ENCODE measurements at places on chromosomes 6 and 20. TPM values are rescaled to one million over a fixed set of nuclear protein-coding genes. Genes with fewer than 3 reads are reported as not detected.

- peak; percentile 36 for DNase-seq
These were observed 117.1 kb upstream of the ASF1A start for GRCh38 chr6:118776607-118777549.

GRCh38 chr6:25899123-25899522 is 25.1 kb upstream of the SLC17A3 start:
- DNase-seq: no peak

DNA sequence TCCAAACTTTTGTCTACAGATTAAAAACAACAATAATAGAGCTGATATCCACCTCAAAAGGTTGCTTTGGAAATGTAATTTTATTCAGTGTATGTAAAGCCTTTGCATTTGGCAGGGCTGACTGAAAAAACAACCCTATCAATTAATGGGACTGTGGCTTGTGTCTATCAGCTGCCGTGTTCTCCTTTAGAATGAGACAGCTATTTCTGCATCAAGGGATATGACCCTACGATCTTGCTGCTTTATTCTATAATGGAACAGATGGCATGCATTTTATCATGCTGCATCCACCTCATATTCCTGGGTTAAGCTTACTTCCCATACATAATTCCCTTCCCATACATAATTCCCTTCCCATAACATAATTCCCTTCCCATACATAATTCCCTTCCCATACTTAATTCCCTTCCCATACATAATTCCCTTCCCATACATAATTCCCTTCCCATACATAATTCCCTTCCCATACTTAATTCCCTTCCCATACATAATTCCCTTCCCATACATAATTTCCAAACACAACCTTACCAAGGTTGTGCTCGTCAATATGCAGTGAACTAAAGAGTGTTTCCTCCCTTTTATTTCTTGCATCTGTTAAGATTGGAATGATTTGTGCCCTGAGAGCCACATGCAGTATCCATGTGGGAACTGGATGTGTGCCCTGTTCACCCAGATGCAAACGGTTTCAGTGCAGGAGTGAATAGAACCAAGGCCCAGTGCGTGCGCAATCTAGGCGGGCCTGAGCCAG is 26.8 kb downstream of the SERPINB6 start:
- DNase-seq: no peak

GRCh38 chr6:17281497-17282481 is 628 bp downstream of the RBM24 start:
- DNase-seq: no peak

DNA sequence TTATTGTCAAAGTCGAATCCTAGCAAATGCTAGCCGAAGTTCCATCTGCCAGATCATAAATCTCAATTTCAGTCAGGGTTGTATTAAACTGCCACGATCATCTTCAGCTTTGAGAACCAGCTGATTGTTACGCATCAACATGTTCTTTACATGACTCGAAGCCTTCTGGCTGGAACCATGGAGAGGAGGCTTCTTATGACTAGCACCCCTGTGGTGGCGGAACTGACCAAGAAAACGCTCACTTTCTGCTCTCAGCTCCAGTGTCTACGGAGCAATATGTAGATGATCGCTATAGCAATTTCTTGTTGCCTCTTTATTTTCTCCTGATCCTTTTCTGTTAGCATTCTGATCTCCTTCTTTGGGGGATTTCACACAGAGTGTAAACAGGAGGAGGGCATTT is 479.4 kb upstream of the SLC35B3 start:
- DNase-seq: no peak

GRCh38 chr6:1621070-1621701 is 11.5 kb downstream of the FOXC1 start:
- no peak for DNase-seq

DNA sequence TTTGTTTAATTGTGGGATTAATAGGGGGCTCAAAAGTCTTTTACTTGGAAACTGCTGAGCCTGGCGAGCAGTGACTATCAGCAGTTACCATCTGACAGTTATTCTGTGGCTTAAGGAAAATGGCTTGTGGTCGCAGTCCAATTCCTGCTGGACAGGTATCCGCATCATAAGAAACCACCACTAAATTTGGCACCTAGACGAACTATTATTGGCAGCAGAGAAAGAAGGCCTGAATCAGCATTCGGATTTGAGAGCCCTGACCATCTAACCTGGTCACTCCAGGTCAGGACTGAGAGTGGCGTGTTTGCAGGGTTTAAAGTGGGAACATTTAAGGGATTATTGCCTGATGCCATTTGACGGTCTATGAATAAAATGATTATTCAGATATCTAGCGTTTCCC is 146.4 kb downstream of the RPS12 start:
- DNase-seq: no peak

- no peak for DNase-seq
These were observed 475.2 kb downstream of the PTPRT start for GRCh38 chr20:42714298-42715141.

GRCh38 chr20:53972179-53972578 is 98.2 kb downstream of the BCAS1 start:
- DNase-seq: no peak

- peak; percentile 63 for DNase-seq
These were observed 27.1 kb downstream of the ULBP1 start for GRCh38 chr6:149990661-149991471.

- peak; percentile 82 for DNase-seq
These were observed 13.0 kb downstream of the PIM1 start for GRCh38 chr6:37182736-37183590.

GRCh38 chr20:3190681-3191111 is 13.8 kb downstream of the DDRGK1 start:
- DNase-seq: no peak

DNA sequence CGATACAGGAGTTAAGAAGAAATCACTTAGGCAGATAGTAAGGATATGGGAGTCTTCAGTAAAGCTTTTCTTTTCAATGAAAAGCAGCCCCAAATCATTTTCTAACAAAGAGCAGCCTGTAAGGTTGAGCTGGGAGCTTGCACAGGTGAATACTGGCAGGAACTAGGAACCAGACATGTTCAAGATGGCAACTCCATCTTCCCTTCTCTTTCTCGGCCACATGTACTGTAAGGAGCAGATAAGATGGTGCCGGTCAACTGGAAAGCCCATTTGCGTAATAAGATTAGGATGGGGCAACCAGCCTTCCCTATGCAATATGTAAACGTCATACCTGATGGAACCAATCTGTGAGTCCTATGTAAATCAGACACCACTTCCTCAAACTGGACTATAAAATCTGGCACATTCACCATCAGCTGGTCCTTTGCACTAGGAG is 46.2 kb upstream of the RNGTT start:
- no peak for DNase-seq

- no peak for DNase-seq
These were observed 615.5 kb downstream of the C6orf118 start for GRCh38 chr6:164693944-164694343.

- no peak for DNase-seq
These were observed 77.6 kb downstream of the TRERF1 start for GRCh38 chr6:42374018-42374669.

- DNase-seq: peak; percentile 69
These were observed at the start of gene TGM2 for GRCh38 chr20:38165089-38165965. Gene TGM2 (minus strand): TSS chr20:38165270. CDS start chr20:38165198, 72 bp downstream.

DNA sequence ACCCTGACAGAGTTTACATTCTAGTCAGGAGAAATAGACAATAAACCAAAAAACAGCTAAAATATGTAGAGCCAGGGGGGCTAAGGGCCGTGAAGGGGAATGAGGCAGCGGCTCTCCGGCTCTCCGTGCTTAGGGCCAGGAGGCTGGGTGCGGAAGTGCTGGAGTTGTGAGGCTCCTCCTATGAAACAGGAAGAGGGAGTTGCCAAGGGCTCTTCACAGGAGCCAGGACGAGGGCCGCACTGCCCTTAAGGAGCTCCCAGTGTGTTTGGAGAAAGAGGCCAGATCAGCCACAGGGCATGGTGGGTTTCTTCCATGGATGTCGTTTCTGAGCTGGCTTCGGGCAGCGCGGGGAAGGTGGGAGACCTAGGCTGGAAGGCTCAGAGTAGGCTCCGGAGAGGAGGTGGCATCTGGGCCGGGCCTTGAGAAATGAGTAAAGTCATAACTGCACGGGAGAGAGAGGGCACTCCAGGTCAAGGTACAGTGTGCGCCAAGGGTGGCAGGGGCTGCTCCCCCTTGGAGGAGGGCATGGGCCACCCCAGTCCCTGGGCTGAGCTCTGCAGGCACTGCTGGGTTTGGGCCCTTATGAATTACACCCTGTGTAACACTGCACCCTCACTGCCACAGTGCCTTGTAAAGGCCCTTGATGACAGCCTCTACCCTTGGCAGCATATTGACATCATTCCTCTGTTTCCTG is 20.8 kb upstream of the MLN start:
- DNase-seq: no peak

GRCh38 chr6:3811191-3811590 is 38.0 kb upstream of the FAM50B start:
- no peak for DNase-seq

DNA sequence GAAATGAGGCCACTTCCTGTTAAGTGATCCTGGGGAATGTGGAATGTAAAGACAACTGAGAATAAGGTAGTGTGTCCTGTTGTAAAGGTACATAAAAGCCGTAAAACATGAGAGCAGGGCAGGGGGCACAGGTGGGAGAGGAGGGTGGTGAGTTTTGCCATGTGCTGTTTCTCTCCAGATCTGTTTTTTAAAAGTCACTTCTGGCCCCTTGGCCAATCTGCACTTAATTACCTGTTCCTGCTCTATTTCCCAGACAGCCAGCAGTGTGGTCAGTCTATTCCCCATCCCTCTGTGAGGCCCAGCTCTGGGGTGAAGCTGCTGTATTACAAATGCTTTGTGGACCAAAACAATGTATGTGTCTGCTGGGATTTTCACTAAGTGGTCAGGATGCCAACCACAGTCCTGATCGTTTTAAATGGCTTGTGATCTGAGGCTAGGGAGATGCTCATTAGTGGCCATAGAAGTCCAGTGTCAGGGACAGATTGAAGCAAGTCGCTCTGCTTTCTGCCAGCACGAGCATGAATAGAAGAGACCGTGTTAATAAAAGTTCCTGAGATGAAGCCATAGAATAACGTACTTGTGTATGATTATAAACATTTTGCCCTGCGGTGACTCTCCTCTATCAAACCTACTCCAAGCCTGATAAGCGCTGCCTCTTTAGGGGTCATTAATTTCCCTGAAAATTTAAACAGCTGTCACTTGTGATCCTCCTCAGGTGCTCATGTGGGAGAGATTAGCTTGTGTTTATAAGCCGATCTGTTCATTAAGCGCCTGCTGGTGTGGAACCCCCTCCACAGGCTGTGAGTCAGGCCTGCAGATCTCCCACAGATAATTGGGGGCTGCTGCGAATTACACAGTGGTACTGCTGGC is 111.8 kb upstream of the CENPW start:
- DNase-seq: no peak

DNA sequence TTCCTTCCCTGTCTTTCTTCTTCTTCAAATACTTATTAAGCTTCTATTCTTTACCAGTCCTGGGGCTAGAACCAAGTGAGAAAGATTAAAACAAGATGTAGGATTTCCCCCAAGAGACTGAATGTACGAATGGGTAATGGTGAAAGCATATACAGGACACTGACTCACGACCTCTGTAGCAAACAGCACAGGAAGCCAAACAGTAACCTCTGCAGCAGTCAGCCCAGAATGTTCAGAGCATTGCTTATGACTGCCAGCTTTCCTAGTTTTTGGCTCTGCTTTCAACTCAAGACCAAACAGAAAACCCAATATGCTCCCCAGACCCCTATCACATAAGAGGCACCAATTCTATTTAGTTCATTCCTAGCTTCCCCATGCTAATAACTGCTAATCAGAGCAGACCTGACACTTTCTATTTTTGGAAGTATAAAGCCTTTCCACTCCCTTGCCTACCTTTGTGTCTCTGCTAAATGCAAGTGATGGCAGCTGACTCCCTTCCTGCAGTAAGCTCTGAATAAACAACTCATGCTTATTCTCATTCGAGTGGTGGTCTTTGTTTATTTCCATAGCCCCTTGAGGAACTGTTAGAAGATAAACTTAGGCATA is 690.6 kb downstream of the EPM2A start:
- no peak for DNase-seq

DNA sequence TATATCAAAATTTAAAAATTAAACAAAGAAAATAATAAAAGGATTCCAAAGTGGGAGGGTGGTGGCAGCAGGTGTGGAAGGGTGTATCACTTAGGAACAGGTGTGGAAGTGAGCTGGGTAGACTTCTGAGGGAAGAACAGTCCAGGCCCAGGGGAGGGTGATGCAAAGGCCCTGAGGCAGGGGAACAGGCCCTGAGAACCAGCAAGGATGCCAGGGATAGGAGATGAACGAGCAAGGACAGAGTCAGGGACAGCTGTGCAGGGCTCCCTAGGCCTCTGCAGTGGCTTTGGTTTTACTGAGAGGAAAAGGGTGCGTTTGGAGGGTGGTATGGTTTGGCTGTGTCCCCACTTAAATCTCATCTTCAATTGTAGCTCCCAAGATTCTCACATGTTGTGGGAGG is 9.4 kb upstream of the RAET1E start:
- no peak for DNase-seq

DNA sequence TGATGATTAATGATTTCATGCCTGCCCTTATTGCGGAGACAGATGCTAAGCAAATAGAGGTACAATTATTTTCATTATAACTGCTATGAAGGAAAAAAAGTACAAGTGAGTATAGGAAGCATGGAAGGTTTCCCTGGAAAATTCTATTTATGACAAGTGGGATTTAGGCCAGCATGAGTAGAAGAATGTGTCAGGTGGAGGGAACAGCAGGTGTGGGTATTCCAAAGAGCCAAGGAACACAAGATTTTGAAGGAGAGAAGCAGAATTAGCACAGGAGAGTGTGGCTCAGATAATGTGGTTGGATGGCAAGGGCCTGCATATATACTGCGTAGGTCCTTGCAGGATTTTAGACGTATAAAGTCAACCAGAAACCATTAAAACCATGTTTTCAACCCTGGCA is 11.4 kb downstream of the PLCB1 start:
- no peak for DNase-seq

DNA sequence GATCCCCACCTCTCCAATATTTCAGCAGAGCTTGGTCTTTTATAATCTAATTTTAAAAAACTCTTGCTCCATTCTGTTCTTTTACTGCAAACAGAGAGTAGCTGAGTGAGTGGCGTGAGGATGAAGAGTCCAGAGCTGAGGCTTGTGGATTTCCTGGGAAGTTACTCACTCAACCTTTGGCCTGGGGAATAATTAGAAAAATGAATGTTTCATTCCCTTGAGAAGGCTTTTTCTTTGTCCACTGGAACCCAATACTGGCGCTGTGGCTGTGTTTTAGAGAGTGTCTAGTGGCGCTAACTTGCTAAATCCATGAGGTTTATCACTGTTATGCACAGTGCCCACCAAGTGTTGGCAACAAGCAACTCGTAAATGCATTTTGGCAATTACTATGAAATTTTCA is 251.5 kb downstream of the HIVEP2 start:
- no peak for DNase-seq

GRCh38 chr6:35718911-35719381 is 17.9 kb upstream of the ARMC12 start:
- no peak for DNase-seq

Gene LAMA5
- total RNA-seq: 1.0 TPM

Gene ACOT8
- 30.5 TPM for total RNA-seq

Gene NKX2-4
- total RNA-seq: not detected

Gene IL20RA
- total RNA-seq: not detected

Gene OPRM1
- total RNA-seq: not detected

Gene VGLL2
- not detected for total RNA-seq

Gene HTR1E
- not detected for total RNA-seq

Gene COL9A1
- not detected for total RNA-seq

Gene KCNS1
- not detected for total RNA-seq

Gene DEFB124
- total RNA-seq: not detected

Gene COL21A1
- not detected for total RNA-seq

Gene AK9
- total RNA-seq: 14.0 TPM

Gene TNXB
- total RNA-seq: 15.2 TPM

Gene C6orf52
- 0.91 TPM for total RNA-seq

Gene TUBB2B
- total RNA-seq: 0.66 TPM

Gene BPIFB1
- total RNA-seq: not detected

Gene CST7
- total RNA-seq: 619 TPM

Gene WFDC5
- total RNA-seq: not detected
